ENCODE measurements at places on chromosomes 7 and 10.
A peak's percentile ranks its signal among the peaks of the same experiment; 100 is the strongest.

DNA sequence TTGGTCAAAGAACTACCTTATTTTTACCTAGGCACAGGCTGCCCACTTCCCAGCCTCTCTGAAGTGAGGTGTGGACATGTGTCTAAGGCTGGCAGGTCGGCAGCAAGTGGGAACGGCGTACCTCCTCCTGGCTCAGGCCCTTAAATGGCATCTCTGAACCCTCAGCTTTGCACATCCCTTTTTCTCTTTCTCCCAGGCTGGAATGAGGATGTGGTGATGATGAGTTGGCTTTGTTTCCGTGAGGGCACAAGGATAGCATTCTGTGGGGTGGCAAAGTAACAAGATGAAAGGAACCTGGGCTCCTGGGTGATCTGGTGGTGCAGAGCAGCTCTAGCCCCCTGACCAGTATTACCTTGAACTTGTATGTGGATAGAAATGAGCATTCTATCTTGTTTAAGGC, 196.8 kb downstream of the REEP3 start:
- DNase-seq = no peak

DNA sequence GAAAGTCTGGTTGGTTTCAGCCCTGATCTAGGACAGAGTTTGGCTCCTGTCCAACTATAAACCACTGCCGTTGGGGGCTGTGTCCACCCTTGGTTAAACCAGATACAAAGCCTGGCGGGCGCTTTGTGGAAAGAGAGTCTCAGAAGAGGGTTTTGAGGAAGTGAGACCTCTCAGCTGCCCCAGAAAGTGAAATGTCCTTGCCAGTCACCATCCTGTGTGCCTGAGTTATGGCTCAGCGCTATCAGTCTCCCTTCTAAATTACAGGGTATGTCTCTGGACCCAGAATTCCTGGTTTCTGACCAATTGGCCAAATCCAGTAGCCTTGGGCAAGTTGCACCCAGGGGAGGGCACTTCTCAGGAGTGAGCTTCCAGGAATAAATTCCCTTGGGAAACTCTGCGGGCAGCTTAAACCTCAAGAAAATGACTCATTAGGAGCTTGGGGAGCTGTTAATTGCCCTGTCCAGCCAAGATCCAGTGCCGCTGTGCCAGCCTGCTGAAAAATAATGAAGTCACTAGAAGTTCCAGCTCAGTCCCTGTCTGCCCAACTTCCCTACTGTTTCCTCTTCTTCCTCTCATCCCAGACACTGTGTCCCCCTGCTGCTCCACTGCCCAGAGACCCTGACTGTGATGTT, 66.7 kb upstream of the PDZD8 start:
- no peak for DNase-seq

DNA sequence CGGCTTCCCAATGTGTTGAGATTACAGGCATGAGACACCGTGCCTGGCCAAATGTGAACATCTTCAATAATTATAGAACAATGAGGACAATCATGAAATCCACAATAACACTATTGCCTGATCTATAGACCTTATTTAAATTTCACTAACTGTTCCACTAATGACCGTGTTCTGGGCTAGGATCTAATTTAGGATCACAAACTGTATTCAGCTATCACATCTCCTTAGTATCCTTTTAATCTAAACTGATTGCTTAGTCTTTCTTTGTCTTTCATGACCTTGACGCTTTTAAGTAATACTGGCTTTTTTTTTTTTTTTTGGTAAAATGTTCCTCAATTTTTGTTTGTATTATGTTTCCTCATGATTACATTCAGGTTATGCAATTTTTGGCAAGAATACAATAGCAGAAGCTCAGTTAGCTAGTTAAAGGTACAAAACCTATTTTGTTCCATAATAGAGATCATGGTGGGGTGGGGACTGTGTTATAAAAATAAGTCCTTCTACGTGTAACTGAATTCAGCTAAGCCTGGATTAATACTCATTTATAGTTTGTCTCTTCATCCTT, 158.4 kb downstream of the AOAH start:
- DNase-seq = no peak

DNA sequence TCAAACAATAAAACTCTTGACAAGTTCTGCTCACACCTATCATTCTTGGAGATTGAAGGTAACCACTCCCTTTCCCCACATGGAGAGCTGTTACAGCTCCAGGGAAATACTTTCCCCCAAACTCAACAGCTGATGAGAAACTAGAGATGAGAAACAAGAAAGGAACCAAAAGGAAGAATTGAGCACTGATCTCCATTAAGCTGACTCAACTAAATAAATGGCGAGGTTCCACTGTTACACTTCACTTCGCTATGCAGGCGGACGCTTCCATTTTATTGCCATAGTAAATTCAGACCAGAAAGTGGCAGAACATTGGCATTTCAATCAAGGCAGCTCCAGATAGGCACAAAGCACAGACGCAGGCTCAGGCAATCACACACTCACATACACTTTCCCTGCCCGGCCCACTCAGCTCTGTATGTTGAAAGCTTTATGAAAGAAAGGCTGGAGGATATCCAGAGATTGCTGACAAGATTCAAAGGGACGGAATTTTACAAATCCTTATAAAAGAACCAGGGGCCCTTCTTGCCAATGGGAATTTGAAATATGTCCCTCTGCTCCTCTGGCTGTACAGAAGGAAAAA, 11.5 kb upstream of the YAE1 start:
- no peak for DNase-seq

DNA sequence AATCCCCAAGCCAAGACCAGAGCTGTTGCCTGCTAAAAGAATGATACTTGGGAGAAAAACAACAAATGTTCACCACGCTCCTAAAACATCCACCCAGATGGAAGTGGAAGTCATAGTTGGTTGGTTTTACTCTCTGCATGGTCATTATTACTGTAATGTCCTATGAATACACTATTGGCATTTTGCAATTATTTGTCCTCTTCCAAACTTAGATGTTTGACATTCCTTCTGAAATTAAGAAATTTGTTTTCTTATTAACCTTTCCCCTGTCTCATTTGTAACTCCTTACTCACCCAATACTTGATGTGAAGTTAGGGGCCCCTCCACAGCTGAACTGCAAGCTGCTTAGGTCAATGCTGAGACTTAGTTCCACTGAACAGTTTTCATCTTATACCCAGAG, 383.3 kb downstream of the INHBA start:
- no peak for DNase-seq

GRCh38 chr7:141128506-141128905, 54.6 kb downstream of the TMEM178B start:
- no peak for DNase-seq

DNA sequence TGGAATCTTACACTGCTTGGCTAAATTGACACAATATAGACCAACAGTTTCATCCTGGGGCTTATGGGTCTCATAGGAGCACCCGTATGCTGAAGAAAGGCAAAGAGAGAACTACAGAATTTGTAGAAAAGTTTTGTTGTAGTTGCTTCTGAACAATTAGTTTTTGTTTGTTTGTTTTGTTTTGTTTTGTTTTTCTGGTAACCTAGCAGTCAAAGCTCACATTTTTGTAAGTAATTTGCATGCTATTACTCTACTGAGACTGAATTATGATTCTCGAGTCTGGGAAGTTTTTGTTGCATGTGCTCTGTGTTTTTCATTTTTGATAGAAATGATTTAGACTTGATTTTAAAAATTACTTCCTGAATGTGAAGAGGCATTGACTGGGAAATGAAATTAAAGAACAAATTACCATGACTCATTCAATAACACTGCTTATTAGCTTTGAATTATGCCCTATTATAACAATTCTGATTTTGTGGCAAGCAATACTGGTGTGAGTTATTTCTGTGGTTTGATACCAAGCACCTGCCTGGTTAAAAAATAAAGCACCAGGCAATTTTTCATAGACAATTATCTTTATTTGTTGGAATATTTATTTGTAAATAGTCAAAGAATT, 438 bp downstream of the LSMEM1 start:
- no peak for DNase-seq

GRCh38 chr10:74058071-74058470, 60.2 kb downstream of the VCL start:
- DNase-seq = no peak

GRCh38 chr10:129494740-129495139, 27.7 kb downstream of the MGMT start:
- DNase-seq = no peak

DNA sequence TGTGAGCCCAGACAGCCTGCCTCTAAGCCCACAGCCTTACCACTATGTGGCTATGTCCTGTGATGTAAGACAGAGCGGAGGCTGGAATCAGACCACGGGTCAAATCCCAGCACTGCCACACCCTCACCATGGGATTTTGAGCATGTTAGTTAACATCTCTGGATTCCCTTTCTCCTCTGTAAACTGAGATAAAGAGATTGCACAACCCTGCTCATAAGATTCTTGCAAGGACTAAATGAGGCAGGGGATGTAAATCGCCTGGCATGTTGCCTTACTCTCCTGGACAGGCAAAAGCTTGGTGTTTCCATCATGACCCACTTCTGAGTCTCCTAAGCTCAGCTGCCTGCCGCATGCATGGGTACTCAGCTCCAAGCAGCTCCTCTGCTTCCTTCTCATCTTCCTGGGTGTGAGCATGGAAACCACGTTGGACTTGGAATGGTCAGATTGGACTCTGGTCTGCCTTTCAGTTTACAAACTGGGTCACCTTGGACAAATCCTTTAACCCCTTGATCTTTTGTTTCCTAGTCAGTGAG, 41.3 kb upstream of the MTURN start:
- DNase-seq = no peak

- no peak for DNase-seq
Observed at GRCh38 chr7:151124481-151124880, 38.2 kb downstream of the AGAP3 start.

GRCh38 chr10:121516093-121516865, 82.0 kb downstream of the FGFR2 start:
- no peak for DNase-seq

- peak; percentile 35 for DNase-seq
Observed at GRCh38 chr10:48289501-48290238, 15.2 kb upstream of the FRMPD2 start.

GRCh38 chr7:131564640-131565039, 8.2 kb upstream of the PODXL start:
- DNase-seq = no peak

GRCh38 chr7:144529269-144529926, 125.9 kb upstream of the NOBOX start:
- DNase-seq = no peak

DNA sequence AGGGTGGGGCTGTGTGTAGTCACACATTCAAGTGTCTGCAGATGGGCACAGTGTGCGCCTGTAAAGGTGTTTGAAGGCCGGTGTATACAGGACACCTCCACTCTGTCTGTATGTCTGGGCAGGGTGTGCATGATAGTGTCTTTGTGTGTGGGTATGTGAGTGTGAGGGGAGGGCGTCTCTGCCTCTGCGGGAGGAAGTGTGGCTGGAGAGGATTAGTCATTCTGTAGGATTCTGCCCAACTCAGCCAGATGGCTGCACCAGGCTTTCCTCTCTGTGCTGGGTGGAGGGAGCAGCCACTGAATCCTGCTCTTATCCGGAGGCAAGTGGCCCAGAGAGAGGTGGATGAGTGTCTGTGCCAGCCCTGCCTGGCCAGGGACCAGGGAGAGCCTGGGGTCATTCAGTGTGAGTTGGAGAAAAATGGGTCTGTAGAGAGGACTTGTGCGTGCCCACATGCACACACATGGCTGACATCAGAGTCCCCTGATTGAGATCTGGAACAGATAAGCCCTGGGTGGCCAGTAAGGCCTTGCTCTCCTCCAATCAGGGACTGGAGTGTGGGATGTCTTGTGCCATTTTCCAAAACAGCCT, 1.7 kb downstream of the SFXN3 start:
- DNase-seq = peak; percentile 44

- DNase-seq = no peak
Observed at GRCh38 chr7:74290553-74290950, 1.3 kb downstream of the CLIP2 start.

DNA sequence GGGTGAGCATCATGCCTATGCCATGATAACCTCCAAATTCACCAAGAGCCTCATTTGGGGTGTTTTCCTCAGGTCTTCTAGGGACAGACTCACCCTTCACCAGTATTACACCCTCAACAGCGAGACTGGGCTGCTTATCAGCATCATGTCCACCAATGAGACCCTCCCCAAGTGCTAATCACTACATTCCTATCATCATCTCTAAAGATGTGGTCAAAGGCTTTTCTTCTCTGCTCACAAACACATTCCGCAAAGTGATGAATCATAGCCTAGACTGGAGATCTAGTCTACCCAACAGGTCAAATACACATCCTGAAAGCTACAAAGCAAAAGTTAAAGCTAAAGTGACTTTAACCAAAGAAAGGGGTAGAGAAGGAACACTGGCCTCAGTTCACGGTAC, 75.3 kb upstream of the C7orf33 start:
- DNase-seq = no peak

GRCh38 chr7:121954803-121955202, 81.8 kb downstream of the PTPRZ1 start:
- DNase-seq = no peak

DNA sequence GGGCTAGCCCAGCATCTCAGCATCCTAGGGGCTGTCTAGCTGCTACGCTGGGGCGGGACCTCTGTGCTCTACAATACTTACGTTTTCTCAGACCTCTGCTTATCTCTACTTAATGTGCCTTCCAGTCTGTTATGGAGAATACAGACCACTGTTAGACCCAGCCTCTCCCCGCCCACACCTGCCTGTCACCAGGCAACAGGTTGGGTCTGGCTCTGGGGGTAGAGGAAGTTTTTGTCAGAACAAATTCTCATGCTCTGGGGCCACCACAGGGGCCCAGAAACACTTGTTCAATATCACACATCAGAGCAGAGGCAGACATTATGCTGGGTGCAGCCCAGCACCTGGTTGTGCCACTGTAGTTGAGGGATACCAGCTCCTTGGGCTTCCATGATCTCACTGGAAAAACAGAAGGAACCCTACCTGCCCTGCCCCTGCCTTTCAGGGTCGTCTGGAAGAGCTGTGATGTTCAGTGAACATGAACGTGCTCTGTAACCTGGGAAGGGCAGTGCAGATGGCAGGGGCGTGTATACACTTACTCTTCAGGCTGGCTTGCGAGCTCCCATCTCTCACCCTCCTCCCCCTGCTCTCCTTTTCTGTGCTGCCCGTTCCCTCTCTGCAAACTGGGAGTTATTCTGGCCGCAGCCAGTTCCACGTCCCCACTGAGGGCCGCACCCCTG, 135.2 kb upstream of the PODXL start:
- DNase-seq = no peak

- DNase-seq = no peak
Observed at GRCh38 chr7:117411539-117411938, 15.8 kb downstream of the ASZ1 start.

DNA sequence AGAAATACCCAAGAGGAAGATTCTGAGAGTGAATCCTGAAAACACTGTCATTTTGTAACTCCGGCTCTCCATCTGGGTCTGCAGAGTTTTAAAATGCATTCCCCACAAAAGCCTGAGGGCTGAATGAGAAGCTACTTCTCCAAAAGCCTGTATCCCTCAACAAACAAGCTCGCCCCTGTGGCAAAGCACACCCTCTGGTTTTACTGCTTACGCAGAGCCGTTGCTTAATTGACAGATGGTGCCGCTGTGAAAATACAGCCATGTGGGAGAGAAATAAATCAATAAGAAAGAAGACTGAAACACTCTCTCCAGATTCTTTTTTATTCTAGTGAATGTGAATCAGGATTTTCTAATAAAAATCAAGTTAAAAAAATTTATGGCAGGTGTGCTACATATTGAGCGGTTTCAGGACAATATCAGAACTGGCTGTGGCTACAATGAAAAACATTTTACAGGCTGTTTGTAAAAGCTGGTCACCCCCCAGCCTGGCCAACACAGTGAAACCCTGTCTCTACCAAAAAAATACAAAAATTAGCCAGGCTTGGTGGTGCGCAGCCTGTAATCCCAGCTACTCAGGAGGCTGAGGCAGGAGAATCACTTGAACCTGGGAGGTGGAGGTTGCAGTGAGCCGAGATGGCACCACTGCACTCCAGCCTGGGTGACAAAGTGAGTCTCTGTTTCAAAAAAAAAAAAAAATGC, 32.5 kb downstream of the C7orf33 start:
- no peak for DNase-seq
